ENCODE measurements at places on chromosomes 5 and 9. TPM values are rescaled to one million over a fixed set of nuclear protein-coding genes. Genes with fewer than 3 reads are reported as not detected.

Gene FOXD4L3
- total RNA-seq = not detected

- H3K27me3 ChIP-seq = peaks cover 4% of the 10 kb centered on the region
- no peak overlapping the region for H3K27ac ChIP-seq
- H3K4me3 ChIP-seq = no peak overlapping the region
- H3K36me3 ChIP-seq = no peaks in the 10 kb centered on the region
These were observed 4.7 kb upstream of the TEX53 start for GRCh38 chr9:114662081-114662989.

DNA sequence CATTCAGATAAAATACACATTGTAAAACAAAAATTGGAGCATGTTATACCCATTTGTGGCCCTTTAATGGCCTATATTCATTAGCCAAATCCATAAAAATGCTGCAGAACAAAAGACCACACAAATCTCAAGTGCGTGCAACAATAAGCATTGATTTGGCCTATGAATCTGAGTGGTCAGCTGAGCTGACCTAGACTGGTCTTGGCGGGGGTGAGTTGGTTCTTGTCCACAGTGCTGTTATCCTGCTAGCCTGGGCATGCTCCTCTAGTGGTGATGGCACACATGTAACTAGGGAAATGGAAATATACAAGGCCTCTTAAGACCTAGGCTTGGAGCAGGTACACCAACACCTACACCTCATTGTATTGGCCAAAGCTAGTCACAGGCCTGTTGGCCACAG is 122.2 kb upstream of the TBCA start:
- no peaks in the 10 kb centered on the region for H3K36me3 ChIP-seq
- no peak for DNase-seq
- no peaks in the 10 kb centered on the region for H3K27me3 ChIP-seq
- no peak overlapping the region for H3K27ac ChIP-seq
- H3K4me1 ChIP-seq = peaks cover 14% of the 10 kb centered on the region

DNA sequence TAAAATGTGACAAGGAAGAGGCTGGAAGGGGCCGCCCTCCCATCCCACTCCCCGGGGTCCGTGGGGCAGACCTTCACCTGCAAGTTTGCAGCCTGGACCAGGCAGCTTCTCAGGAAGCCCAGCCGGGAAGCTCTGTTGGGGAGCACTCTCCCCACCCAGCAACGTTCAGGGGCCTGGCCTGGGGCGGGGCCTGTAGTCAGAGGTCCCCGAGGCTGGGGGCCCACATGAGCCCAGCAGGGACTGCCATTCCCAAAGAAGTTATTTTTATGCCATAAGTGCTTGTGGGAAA is 32.7 kb upstream of the NOTCH1 start:
- H3K4me3 ChIP-seq = no peak overlapping the region
- no peak overlapping the region for H3K27ac ChIP-seq
- no peak for DNase-seq
- H3K36me3 ChIP-seq = no peaks in the 10 kb centered on the region
- H3K4me1 ChIP-seq = peaks cover 32% of the 10 kb centered on the region
- no peaks in the 10 kb centered on the region for H3K27me3 ChIP-seq

- DNase-seq = no peak
- H3K36me3 ChIP-seq = no peaks in the 10 kb centered on the region
- no peak overlapping the region for H3K4me3 ChIP-seq
These were observed 199.8 kb upstream of the MAP3K1 start for GRCh38 chr5:56615361-56616153.

Gene SLC4A9
- not detected for total RNA-seq

DNA sequence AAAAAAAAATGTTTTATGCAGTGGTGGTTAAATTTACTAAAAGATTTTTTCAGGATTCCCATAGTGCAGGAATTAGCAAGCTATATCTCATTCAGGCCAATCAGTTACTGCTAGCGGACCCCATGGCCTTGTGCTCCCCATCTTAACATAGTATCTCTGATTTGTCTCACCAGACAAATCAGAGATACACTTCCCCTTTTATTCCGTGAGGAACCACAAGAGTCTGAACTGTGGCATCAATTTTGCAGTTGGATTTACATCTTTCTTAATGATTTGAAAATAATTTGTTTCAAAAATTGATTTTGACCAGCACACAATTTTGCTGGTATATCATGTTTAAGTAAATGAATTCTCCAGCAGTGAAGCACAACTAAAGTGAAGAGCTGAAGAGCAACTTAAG is 17.9 kb downstream of the ITGA1 start:
- H3K27me3 ChIP-seq = no peaks in the 10 kb centered on the region
- no peak overlapping the region for H3K4me3 ChIP-seq
- H3K4me1 ChIP-seq = peaks cover 49% of the 10 kb centered on the region
- H3K36me3 ChIP-seq = peaks cover 41% of the 10 kb centered on the region
- no peak for DNase-seq
